GOT3 (cell line): ENCODE measurements at places on chromosomes 11 and 22.

- DNase-seq = no peak
Measured at GRCh38 chr11:88122956-88123355, 52.3 kb downstream of the RAB38 start.

DNA sequence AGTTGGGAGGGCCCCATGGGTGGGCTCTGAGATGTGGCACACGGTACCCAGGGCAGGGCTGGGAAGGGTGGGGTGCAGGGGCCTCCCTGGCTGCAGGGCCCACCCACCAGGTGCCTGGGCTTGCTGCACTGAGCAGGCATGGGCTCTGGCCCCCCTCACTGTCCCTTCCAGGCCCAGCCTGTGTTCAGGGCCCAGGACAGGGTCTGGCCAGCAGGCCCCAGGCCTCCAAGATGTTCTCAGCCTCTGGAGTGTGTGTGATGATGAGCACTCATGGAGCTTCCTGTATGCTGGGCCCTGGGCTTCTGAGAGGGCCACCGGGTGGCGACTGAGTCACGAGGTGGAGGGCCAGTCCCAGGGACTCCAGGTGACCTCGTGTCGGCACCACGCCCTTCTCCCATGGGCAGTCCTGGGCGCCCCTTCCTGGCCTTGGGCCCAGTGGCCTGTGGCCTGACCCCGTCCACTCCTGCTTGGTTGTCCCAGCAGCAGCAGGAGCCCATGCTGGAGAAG lies 55.9 kb upstream of the CCDC188 start:
- DNase-seq = no peak

DNA sequence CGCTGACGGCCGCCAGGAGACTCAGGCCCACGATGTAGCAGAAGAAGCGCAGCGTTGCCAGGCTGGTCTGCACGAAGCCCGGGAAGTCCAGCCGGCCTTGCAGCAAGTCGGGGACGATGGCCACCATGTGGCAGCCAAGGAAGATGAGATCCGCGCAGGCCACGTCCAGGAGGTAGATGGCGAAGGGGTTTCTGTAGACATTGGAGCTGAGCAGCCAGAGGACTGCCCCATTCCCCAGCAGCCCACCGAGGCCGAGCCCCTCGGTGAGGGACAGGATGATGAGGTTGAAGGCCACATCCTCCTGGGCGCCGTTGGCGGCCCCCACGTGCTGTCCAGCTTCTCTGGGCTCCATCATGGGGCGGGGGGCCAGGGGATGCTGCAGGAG lies 3.8 kb downstream of the MRGPRE start:
- DNase-seq = no peak

DNA sequence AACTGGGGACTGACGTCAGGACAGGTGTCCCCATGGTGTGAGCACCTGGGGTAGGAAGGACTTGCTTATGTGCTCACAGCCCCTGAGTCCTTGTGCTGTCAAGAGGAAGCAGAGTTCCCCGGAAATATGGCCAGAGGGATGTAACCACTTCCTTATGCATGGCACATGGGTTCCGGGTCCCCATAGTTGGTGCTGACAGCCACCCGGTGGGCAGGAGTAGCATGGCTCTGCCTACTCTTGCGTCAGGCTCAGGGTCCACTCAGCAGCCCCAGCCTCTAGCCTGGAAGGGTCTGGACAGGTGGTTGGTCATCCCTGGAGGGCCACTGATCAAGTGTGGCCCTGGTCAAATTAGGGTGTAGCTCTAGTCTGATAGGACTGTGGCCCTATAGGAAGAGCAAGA lies 42.8 kb upstream of the CCND1 start:
- no peak for DNase-seq

DNA sequence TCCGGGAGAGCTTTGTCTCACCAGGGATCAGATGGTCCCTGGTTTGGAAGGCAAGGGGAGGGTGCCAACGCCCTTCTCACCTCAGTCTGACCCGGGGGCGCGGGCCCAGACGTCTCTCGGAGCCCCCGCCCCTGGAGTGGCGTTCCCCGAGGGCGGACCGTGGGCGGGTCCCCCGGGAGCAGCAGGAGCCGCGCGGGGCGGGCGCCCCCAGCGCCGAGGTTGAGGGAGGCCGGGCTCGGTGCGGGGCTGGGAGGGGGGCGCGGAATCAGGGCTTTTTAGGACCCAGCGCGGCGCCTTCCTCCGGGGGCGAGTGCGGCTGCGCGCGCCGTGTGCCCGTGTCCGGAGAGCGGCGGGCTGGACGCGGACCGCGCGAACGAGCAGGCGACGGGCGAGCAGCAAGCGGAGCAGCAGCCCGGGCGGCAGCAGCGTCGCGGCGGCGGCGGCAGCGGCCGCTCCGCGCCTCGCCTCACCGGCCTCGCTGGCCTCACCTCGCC lies at the start of gene KCNC1:
TSS of gene KCNC1 (plus strand) at position 364 of the 494 bp plus-strand sequence. CDS start 1,222 bp downstream, outside the sequence.
- no peak for DNase-seq

DNA sequence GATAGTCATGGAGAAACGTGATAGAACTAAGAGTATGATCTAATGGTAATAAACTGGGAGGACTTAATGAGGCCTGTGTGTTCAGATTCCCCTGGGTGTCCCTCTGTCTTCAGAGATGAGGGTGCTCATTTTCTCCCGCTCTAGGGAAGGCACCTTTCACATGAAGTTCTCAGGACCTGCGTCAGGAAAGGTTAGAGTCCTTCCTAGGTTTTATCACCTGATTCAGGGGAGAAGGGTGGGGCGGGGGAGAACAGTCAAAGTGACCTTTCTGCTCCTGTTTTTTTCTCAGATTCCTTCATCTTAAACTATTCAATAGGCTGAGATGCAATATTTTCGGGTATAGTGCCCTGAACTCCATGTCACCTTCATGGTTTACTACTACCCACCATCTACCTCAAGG lies 22.4 kb upstream of the CRTAM start:
- DNase-seq = no peak

DNA sequence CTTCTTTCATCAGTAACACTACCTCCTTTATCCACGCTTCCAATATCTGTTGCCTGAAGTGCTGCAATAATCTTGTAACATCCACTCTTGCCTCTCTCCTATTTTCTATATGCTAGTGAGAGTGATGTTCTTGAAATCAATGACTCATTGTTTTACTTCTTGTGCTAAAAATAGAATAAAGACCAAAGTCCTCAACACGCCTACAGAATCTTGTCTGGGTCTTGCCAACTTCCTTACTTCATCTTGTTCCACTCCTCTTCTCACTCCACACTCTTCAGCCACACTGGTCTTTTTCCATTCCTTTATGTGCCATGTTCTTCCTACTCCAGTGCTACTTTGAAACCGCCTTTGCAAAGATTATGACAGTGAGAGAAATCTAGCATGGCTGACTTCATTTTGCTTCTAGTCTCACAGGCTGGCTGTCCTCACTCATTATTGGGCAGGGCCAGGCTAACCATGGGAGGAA lies 136.4 kb downstream of the CCDC81 start:
- DNase-seq = no peak

- DNase-seq = no peak
Measured at GRCh38 chr11:73789279-73789670, 1.6 kb downstream of the MRPL48 start.

DNA sequence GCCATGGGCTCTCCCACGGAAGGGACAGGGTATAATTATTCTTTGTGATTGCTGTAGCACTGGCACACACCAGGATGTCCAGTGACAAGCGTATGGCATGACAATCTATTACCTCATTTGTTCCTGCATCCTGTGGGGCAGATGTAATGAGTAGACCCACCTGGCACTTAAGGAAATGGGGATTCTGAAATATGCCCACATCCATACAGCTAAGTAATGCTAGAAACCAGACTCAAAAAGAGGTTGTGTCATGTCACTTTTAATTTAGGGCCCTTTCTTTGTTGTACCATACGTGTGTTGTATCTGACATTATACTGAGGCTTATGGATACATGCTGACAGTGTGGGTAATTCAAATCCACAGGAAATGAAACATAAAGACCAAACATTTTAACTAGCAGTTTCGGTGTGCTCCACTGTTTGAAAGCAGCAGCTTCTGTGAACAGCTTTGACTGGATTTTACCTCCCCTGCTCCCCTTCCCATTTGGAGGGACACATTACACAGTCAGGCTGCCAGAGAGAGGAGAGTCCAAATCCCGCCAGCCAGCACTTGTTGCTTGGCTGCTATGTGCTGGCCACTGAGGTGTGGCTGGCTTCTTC lies 21.2 kb downstream of the GRAMD1B start:
- DNase-seq = no peak

GRCh38 chr11:65426839-65427690 lies 4.5 kb downstream of the NEAT1 start:
- DNase-seq = no peak

- no peak for DNase-seq
Measured at GRCh38 chr22:19918332-19919106, 23.1 kb upstream of the COMT start.

DNA sequence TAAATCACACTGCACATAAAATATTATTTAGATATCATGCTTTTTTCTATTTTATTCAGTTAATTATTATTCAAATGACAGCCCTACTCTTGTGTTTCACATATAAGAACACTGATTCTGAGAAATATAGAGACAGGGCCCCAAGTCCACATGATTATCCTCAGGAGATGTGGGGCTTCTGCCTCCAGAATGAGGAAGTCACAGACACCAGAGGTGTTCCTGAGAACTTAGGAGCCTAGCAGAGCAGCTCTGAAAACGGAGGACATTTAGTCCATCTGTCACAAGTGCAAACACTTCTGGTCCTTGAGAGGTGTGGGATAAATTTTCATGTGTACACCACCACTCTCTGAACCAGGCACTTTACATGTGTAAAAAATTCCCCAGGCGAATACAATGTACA lies 26.2 kb downstream of the TRIM66 start:
- DNase-seq = no peak

GRCh38 chr22:19244600-19245352 lies 46.7 kb downstream of the CLTCL1 start:
- DNase-seq = no peak

- no peak for DNase-seq
Measured at GRCh38 chr11:20275987-20276965, 87.2 kb upstream of the HTATIP2 start.

DNA sequence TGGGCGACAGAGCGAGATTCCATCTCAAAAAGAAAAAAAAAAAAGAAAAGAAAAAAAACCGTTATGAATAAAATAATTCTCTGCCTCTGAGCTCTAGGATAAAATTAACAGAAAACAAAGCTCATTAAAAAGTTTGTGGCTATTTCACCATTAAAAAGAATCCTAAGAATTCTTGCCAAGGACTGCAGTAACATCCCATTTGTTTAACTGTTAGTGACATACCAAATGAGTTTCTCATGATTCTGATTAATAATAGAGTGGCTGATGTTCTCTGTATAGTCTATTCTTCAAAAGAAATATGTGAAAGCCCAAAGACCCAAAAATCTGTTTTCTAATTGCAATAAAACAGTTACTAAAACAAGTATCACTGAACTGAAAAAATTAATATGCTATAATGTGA lies 19.7 kb downstream of the CLNS1A start:
- DNase-seq = no peak

DNA sequence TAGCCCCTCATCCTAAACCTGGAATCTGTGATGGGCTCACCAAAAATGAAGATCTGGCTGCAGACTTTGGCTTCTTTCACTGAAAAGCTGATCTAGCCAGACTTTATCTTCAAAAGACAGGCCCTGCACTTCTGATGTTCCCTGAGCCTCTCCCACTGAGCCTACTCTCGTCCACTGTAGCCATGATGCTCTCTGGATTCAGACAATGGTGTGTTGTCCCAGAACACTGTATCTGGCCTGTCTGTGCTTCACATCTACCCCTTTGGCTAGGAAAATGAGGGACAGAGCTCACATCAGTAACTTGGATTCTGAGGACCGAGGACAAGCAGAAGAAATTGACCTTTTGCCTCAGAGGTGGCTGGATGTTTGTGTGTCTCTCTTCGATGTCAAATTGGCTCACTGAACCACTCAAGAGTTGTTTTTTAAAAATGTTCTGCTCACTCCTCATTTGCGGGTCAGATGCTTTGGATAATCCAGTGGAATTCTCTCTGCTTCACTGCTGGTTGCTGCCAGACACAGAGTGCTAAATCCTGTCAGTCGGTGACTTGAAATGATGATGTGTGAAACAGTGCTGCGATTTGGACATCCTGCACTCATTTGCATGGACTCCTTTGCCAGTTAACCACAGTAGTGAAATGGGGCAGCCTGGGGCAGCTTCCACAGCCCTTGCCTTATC lies 67.5 kb downstream of the ARFGAP2 start:
- no peak for DNase-seq

GRCh38 chr11:93733474-93733873 lies 7.8 kb downstream of the TAF1D start:
- DNase-seq = no peak

DNA sequence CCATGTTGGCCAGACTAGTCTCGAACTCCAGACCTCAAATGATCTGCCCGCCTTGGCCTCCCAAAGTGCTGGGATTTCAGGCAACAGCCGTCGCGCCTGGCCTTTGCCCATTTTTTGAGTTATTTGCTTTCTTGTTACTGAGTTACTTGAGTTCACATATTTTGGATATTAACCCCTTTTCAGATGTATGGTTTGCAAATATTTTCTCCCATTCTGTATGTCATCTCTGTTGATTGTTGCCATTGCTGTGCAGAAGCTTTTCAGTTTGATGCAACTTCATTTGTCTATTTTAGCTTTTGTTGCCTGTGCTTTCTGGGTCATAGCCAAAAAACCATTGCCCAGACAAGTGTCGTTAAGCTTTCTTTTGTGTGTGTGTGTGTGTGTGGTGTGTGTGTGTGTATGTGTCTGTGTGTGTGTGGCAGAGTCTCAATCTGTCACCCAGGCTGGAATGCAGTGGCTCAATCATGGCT lies 6.8 kb downstream of the TSGA10IP start:
- no peak for DNase-seq

- DNase-seq = no peak
Measured at GRCh38 chr11:64318766-64319761, 1.1 kb downstream of the PRDX5 start.

DNA sequence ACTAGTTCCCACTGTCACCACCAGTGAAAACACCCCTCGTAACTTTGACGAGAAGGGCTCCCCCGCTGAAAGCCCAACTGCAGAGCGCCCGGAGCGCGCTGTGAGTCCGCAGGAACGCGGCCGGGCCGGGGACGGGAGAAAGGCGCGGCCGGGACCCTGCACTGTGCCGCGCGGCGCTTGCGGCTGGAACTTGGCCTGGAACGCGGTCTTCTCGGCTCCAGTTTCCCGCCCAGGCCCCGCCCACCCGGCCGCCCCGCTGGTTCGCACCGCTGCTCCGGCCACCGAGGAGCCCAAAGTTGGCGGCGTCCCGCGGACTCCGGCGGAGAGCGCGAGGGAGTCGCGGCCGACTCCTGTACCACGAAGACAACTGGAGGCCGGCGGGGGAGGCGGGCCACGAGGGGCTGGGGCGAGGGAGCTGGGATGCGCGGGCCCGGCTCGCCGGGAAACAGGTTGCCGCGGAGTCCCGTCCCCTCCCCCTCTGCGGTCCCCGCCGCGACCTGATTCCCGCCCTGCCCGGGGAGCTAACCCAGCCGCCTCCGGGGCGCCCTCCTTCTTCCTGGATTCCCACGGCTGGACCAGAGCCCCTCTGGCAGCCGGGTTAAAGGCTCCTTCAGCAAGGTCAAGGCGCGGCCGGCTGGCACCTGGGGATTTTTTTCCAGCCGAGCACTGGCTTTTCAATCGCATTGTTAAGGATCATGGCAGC lies 3.4 kb downstream of the TENM4 start:
- no peak for DNase-seq

- DNase-seq = no peak
Measured at GRCh38 chr11:106627694-106628093, 390.6 kb downstream of the GUCY1A2 start.

GRCh38 chr22:39994041-39994565 lies 651 bp upstream of the FAM83F start:
- DNase-seq = no peak

GRCh38 chr11:58770166-58770565 lies 38.4 kb upstream of the GLYAT start:
- DNase-seq = no peak

GRCh38 chr11:99682646-99683045 lies 661.9 kb downstream of the CNTN5 start:
- no peak for DNase-seq
